ENCODE measurements at places on chromosomes 1 and 21.

GRCh38 chr1:29513357-29513756 lies 277.0 kb downstream of the PTPRU start:
- peak; percentile 12 for DNase-seq

DNA sequence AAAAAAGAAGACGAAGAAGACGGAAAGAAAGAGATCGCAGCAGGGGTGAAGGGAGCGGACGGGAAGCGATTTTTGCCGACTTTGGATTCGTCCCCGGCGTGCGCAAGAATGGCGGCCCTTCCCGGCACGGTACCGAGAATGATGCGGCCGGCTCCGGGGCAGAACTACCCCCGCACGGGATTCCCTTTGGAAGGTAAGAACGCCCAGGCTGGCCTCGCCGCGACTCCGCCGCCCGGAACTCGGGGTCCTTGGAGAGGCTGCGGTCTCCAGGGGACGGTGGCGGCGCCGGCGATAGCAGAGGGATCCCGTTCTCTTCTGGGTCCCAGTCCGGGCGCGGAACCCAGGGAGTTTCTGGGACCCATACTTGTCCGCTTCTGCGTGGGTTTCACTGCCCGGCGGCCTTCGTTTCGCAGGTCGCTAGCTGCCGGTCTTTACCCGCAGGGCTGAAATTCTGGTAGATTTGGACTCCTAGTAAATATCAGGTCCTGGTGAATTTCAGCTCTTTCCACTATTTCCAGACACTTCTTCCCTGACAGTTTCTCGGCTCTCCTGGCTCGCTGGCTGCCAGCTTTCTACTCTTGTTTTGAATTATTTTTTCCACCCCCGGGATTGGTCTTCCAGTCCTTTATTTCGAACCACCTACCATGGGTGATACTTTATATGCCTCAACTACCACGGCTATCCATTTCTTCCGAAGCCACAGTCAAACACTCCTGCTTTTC lies 1.0 kb downstream of the PAX7 start:
- no peak for DNase-seq

GRCh38 chr1:38173848-38174247 lies 127.3 kb upstream of the POU3F1 start:
- no peak for DNase-seq

DNA sequence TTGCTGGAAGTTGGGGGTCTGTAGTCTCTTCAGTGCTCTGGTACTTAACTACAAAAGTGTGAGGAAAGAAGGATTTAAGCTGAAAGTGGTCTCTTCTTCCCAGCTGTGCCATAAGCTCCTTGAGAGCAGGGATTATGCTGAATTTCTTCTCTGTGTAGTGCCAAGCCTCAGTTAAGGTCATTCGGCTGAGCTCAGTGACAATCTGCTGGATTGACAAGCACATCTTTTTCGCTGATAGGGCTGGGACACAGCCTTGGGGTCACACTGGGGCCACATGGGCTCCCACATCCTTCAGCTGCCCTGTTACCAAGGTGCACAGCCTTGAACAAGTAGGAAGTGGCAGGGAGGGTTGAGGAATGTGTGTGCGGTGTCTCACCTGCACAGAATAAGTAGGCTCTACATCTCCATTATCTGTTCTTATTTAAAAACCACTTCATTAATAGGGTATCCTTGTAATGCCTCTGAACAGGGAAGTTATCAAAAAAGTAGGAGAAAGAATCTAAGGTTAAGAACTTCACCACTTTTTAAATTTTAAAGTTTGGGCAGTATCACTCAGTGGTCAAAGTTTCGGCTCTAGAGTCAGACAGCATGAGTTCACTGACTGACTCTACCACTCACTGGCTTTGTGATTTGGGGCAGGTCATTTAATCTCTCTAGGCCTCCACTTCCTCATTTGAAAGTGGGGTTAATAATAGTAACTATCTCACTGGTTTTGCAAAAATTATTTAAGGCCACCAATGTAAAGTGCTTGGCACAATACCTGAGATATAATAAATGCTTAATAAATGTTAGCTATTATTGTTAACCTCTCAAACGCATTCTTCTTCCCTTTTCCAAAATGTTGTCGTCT lies 10.3 kb downstream of the ZBTB40 start:
- DNase-seq, result no peak

GRCh38 chr1:227298512-227299240 lies 19.6 kb downstream of the CDC42BPA start:
- DNase-seq, result no peak

- no peak for DNase-seq
These were observed 70.3 kb upstream of the KLHDC7A start for GRCh38 chr1:18410407-18410806.

DNA sequence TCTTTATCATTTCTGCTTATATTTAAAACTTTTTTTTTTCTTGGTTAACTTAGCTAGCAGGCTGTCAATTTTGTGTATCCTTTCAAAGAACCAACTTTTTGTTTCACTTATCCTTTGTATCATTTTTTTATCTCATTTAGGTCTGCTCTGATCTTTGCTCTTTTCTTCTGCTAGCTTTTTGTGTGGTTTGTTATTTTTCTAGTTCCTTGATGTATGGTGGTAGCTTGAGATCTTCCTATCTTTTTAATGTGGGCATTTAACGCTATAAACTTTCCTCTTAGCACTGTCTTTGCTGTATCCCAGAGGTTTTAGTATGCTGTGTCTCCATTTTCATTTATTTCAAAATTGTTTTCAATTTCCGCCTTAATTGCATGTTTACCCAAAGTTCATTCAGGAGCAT lies 36.5 kb downstream of the FOXJ3 start:
- no peak for DNase-seq

GRCh38 chr1:201011616-201012015 lies 11.9 kb downstream of the KIF21B start:
- DNase-seq, result peak; percentile 82

All from NCI-H1105 treated with DMSO at 0.1 percent for 48 hours (cell line).